ENCODE measurements at places on chromosomes 1 and 21.
A peak's percentile ranks its signal among the peaks of the same experiment; 100 is the strongest.

DNA sequence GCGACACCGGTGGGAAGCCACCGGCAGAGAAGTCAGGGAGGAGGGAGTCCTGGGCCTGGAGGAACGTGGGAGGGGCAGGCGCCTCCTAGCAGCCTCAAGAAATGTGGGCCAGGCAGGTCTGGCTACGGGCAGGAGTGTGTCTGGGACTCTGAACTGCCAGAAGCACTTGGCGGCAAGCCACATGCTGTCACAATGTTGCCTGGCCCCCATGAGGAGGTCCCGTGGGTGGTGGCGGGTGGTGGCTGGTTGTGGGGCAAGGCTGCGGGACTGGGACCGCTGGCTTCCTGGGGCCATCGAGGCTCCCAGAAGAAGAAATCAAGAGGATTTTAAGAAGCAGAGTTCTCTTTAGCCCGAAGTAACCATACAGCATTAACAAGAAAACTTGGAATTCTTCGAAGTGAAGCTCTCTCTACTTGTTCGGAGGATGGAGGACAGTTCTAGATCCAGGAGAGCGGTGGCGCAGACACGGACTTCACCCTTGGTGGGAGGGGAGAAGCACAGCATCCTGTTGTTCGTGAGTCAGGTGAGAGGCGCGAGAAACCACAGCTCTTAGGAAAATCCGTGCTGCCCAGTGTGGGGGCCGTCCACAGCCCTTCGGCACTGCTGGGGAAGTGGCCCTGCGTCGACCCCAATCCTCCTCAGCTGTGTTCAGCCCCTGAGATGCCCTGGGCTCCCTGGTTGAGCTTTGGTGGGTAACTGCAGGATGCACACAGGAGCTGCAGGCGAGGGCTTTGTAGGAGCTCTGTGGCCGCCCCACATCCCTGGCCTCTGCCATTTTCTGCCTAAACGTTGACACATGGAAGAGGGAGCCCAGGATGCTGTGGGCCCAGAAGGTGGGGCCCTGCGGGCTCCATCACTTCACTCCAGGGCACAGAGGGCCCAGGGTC, 12.4 kb downstream of the SKI start:
- no peak for DNase-seq

DNA sequence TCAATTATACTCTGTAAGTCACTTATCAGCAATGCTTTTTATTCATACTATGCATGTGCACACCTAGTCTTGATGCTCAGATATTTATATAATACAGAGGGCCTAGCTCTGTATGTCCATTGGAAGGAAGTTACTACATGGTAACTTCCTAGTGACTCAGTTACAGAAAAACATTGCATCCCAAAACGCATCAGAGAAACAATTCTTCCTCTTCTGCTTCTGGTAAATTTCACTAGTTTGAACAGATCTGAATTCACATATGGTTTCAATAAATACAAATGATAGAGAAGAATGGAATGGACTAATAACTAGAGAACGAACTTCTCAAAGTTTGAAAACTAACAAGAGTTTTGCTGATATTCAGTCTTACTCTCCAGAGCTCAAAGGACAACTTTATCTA, 811.3 kb upstream of the ADGRL2 start:
- no peak for DNase-seq

DNA sequence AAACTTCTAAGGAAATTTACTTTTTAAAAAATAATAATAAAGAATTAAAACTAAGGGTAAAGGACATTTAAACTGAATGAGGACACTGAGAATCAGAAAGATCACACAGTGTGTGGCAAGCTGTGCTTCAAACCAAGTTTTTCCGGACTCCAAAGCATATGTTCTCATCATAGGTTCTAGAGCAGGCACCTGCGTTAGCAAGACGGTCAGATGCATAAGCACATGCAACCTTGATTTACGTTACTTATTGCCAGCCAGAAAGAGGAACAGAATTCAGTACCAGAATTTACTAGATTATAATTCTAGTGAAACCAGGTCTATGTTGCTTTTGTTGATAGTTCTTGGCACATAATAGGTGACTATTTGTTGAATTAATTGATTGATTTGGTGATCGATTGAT, 6.2 kb upstream of the LBR start:
- no peak for DNase-seq

GRCh38 chr1:211527888-211528287, 35.9 kb upstream of the RD3 start:
- DNase-seq = no peak

DNA sequence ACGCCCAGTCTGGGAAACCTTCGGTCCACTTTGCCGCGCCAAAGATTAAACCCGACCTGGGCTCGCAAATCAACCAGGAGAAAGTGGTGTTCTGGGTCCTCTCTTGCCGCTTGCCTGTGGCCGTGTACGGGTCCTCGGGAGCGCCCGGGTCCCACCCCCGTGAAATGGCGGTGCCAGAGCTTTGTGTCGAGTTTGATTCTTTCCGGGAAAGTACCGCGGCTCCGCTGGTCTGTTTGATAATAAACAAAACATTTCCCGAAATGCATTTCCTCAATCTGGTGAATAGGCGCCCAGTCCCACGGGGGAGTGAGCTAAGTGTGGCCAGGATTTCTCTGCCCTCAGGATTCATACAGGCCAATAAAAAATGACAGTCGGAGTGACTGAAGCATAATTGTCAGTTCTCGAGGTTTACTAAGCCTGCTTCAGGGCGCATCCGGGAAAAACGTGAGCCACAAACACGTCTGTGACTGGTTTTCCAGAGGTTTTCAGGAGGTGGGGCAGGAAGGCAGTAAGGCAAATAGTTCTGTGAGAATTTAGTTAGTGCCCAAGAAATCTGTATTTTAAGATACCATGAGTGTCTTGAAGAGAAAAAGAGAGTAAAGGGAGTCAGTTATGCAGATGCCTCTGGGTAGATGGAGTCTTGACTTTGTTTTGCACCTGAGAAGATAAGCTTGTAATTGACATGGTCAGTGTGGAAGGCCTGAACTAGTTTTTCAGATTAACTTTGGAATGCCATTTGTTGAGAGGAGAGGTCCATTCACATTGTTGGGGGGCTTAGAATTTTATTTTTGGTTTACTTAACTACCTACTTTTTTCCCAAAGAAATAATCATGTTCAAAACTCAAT, 675 bp downstream of the IFNAR1 start:
- DNase-seq = peak; percentile 40

DNA sequence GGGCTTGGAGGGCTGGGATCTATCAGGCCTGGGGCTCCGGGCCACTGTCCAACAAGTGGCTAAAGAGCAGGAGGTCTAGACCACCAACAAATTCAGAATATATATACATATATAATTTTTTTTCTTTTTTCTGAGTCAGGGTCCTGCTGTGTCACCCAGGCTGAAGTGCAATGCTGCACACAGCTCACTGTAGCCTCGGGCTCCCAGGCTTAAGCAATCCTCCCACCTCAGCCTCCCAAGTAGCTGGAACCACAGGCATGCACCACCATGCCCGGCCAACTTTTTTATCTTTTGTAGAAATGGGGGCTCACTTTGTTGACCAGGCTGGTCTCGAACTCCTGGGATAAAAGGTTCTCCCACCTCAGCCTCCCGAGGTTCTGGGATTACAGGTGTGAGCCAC, 6.8 kb upstream of the LAPTM5 start:
- DNase-seq = no peak

DNA sequence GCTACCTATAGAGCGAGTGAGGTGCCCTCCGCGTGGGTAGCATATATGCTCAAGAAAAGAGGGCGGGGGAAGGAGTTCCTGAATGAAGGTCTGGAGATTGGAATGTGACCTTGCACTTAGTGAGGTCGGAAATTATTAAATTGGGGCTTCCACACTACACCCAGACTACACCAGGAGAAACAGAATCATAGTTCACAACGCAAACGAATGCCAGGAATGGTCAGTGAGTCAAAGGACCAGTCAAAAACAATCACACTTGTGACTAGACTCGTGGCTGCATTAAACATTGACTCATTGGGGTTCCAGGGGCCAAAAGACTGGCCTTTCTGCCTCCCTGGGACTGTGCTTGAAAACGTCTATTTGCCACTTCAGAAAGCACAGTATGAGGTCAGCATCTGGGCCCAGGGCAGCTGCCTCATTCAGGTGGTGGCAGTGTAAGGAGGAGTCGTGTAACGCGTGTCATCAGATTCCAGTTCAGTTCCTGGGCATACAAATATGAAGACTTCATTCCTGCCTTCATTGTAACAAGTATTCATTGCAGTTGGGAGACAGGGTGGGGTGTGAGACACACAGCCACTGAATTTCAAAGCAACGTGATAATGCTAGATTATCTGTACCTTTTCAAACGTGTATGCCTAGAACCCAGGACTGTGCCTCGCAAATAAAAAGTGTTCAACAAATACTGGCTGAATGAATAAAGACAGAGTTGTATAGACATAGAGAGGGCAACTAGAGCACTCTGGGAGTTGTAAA, at the start of gene YOD1:
Gene YOD1 (minus strand): TSS at position 18 of the 753 bp plus-strand sequence. CDS start 178 bp downstream, outside the sequence.
- peak; percentile 18 for DNase-seq

DNA sequence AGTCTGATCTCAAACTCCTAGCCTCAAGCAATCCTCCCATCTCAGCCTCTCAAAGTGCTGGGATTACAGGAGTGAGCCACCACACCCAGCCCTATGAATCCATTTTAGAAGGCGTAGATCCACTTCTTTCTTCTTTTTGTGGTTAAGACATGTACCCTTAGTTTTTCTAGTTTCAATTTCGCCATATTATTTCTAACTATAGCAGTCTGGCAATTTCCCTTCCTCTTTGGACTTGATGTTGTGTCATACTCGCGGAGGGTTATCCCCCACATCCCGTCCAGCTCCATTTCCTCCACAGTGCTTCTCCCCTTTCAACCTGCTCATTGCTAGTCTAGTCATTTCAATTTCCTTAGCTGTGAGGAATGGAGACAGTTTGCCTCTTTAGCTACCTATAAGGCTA, 5.2 kb upstream of the LRRC8D start:
- no peak for DNase-seq

DNA sequence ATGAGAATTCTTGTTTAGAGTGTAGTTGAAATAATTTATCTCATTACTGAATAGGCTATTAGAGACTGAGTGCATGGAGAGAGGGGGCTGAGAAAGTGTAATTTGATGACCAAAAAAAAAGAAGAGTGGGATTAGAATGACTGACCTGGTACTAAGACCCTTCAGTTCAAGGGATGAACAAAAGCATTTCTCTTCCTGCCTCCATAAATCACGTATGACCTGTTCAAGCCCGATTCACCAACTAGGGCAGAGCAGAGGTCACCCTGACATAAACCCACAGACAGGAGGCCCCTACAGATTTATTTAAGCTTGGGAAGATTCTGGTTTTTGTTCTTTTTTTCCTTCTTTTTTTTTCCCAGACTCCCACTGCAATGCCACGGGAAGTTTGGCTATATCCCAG, 123.7 kb upstream of the COP1 start:
- DNase-seq = no peak

DNA sequence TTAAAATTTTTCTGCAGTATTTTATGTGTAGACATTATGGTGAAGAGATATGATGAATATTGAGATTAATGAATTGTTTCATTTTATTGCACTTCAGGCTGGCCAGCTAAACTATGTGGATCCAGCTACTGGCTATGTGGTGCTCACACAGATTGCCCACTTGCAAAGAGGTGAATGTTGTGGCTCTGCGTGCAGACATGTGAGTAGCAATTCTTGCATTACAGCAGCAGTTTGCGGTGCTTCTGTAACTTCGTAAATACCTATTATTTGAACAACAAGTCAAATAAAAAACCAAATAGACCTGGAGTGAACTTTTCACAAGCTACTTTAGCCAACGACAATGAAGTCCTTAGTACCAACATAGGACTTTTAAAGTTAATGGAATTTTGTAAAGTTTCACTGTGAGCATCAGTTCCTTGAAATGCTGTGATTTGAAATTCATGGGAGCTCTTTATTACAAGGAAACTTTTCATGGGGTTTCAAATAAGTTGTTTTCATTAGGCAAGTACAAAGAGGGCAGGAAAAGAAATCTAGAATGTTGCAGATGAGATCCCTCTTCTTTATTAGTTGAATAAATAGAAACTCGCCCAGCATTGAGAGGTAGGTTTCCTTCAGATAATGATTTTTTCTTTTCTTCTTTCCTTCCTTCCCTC, 3.4 kb downstream of the C1orf53 start:
- no peak for DNase-seq

DNA sequence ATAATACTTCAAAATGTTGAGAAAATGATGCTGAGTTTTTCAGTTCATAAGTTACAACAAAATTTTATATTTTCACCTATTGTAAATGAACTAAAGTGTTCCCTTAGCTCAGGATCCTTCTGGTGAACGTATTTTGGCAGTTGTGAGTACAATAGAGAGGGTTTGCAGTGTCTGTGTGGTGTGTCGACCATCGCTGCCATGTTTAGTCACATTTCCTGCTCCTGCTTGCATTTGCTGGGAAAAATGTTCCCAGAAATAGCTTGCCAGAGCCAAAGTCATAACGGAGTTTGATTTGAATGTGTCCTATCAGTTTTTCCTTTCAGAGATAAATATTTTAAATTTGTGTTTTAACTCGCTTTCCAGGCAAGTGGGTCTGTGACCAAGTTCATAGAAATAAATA, 117.1 kb upstream of the COL6A1 start:
- DNase-seq = no peak

DNA sequence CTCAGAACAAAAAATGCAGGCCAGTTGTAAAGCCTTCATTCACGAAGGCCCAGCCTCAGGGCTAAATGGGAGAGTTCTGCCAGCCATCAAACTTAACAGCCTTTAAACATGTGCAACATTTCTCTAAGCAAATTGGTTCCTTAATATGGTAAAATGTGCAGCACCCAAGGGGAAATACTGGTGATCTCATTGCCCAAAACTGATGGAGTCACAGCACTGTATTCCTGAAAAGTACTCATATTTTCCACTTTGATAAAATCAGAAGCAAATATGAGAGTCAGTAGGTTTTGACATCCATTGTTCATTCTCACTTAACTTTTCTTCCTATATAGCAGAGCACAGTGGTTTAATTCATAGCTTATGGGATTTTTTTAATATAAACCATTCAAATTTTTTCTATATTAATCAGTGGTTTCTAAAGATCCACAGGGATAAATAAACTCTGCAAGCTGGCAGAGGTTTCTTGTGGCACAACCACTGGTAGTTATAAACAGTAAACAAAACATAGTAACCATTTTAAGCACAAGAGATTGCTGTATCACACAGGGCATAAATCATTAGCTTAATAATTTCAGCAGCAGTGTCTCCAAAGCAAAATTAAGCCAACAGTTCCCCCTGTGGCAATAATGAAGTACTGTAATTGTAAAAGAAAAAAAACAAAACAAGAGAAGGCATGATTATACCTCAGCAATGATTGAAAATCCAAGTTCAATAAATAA, 106.9 kb upstream of the LYPLAL1 start:
- DNase-seq = no peak

- DNase-seq = no peak
These were observed 95.8 kb downstream of the KCNN3 start for GRCh38 chr1:154774175-154774855.

- no peak for DNase-seq
These were observed 1401.7 kb downstream of the NCAM2 start for GRCh38 chr21:22399681-22400514.
